NCI-H1930 (cell line): ENCODE measurements at places on chromosomes 3 and 15.

GRCh38 chr15:31516874-31517273 lies 190.2 kb downstream of the KLF13 start:
- DNase-seq = no peak

DNA sequence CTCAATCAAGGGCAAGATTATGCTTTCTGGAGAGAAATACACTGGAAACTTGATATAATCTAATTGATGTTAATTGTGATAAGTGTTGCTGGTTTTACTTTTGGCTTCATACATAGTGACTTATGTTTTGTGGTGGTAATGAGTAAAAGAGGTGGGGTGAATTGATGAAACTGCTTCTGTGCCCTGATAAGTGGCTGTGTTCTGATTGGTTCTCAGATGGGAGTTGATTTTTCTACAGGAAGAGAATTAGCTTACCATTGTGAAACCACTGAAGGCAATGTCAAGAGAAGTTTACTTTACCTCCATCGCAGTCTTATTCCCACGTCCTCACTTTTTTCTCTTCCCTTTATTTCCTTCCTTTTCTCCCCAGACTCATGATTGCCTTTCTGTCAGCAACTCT lies 23.8 kb downstream of the TMEM45A start:
- DNase-seq = no peak

- no peak for DNase-seq
These were observed 140.2 kb downstream of the GMNC start for GRCh38 chr3:190722181-190722905.

DNA sequence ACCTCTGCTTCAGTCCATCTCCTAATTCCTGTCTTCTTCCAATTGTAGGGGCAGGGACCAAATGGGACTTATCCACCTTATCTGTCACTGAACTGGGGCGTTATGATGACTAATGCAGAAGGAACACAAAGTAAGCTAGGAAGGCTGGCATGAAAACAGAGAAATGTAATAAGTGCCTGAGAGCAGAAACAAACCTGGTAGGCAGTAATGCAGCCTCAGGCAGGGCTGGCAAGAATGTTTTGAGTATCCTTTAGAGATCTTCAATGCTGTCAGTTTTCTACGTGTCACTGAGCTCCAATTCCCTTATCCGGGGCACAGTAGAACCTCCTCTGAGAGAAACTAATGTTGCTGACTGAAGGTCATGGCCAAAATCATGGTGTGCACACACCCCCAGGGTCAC lies 246.2 kb upstream of the TBL1XR1 start:
- DNase-seq = no peak

- no peak for DNase-seq
These were observed 853.4 kb downstream of the IGSF11 start for GRCh38 chr3:118181274-118181673.

DNA sequence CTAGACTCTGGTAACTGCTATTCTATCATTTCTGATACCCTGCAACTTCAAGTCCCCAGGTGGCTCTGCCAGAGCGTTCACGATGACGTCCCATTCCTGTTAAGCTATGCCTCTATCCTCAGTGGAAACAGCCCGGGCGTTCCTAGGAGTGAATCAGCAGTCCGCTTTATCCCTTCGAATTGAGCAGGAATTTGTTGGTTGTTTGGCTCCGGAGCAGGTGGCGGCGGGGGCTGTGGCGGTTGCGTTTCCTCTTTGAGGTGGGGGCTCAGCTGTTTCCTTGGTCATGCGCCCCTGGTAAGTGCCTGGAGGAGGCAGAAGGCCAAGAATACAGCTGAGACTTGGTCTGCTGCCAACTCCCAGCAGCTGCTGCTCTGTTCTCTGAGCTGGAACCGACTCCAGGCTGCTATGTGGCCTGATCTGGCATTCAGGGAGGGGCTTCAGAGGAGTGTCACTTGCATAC lies 25.2 kb downstream of the ARPP21 start:
- no peak for DNase-seq

DNA sequence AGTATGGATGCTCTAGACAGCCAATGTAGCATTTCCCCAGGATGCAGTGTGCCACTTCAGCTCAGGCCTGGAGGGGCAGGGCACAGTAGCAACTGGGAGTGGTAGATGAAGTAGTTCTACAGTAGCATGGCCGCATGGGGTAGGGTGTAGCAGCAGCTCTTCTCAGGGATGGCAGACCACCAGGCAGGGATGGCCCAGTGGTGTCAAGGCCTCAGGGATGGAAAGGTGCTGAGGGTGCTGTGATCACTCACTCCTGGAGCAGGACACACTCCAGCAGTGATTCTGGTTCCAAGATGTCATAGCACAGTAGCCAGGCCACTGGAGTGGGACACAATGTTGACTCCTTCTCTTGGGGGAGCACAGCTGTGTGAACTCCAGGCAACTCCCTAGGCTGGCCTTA lies 210.9 kb upstream of the LYSMD4 start:
- DNase-seq = no peak

GRCh38 chr3:170226426-170226960 lies 4.3 kb downstream of the PRKCI start:
- no peak for DNase-seq

DNA sequence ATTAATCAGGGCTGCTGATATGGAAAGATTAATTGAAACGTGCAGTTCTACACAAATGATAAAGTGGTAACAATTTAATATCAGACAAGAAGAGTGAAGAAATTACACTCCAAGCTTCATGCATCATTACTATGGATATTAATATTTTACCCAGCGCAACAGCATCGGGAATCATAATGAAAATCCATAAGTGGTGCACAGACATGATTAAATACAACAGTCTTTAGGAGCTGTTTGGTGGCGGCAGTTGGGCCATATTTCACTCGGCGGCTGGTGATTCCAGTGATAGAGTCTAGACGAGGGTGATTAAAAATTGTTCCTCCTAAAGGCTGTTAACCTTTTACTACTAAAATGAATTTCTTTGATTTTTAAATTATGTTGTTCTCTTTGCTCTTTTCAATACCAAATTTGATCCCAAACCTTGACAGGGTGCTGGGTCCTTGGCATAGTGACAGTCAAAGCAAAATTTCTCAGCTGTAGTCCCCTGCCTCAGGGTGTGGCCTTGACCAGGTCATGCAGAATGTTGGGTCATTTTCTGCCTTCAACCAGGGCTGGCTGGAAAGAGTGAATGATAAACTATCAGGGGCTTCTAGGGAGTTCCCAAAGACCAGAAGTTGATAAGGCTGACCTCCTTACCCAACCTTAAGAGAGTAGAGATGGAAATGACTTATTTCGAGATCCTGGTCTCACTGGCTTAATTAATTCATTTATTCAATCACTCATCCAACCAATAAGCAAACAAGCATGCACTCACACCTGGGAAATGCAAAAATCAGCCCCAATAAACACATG lies 392.0 kb downstream of the IL20RB start:
- DNase-seq = no peak

DNA sequence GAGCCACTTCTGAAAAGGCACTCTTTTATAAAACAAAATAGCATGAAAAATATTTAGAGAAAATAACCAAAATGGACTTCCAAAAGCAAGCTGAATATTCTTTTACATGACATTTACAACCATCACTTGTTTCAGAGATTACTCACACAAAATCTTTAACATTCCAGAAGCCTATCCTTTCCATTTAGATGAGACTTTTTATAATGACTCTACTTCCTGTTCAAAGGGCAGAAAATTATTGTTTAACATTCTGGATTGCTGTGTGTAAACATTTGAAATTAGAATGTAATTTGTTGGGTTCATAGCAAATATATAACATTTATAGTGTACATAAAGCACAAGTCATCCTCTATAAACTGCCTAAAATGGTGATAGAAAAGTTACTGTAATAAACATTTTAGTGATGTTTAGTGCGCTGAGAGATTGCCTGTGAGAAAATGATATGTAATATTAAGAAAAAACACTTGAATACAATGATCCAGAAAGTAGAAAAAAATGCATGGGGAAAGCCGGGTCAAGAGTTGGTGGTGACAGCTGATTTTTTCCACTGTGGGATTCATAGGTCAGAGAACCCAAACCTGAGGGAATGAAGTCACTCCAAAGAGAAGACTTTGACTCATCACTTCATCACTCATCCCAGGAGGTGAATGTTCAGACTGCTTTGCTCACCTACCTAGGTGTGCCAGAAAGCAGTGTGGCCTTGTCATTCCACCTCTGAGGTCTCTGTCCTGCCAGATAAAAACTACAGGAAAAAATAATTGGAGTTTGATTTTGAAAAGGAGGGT lies 305.8 kb downstream of the ARPP21 start:
- DNase-seq = no peak

DNA sequence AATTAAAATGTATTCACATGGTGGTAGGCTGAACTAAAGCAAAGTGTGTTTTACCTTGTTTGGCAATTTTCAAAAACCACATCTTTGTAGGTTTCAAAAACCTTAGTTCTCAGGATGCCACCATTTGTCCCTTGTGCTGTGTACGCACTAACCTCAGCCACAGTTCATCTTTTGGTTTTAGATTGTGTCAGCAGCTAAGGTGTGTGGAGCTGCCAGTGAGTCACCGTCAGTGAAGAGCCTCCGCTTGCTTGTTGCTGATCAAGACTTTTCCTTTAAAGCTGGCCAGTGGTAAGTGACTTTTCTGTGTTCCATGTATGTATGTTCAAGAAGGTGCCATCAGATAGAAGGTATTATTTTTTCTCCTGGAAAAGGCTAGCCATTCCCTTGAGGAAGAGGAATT lies 21.1 kb downstream of the OXNAD1 start:
- no peak for DNase-seq

- DNase-seq = no peak
These were observed 1.5 kb downstream of the MYL3 start for GRCh38 chr3:46861605-46862368.

GRCh38 chr3:170257145-170257544 lies 34.9 kb downstream of the PRKCI start:
- no peak for DNase-seq

- no peak for DNase-seq
These were observed 165.0 kb downstream of the FRMD5 start for GRCh38 chr15:44029940-44030568.

- no peak for DNase-seq
These were observed 7.1 kb downstream of the EFCAB12 start for GRCh38 chr3:129421236-129421883.

DNA sequence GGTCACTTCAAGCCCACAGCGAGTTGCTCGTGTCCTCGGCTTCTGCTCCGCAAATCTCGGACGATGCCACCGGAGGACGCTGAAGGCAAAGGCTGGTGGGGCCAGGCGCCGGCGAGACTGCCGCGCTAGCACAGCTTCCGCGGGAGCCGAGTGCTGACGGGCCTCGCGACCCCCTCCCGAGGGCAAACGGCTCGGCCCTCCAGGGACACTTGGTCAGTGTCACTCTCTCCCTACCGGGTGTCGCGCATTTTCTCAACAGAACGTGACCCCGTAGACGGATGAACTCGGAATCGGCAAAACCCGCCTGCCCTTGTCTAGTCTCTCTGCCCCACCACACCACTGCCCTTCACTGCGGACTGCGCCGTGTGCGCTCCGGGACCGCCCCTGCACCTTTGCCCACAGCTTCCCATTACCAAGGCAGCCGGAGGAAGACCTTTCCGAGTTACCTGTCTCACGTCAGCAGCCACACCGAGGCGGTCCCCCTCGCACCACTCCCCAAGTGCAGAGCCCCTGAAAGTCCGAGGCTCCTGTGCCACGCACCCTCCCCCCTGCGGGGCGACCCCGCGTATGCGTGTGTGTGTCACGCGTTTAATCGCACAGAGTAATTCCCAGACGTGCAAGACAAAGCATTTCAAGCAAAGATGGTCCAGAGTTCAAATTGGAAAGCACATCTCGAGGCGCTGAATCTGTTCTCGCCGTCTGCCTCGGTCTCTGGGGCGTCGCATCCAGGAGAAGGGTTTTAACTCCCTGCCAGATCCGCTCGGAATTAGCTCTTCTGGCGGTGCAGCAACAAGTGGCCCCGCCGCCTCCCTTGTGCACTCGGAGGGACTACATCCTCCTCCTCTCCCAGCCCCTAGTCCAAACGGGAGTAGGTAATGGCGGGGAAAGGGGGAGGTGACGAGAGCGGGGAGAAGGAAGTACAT lies 245.0 kb upstream of the TOPAZ1 start:
- DNase-seq = peak; percentile 31

DNA sequence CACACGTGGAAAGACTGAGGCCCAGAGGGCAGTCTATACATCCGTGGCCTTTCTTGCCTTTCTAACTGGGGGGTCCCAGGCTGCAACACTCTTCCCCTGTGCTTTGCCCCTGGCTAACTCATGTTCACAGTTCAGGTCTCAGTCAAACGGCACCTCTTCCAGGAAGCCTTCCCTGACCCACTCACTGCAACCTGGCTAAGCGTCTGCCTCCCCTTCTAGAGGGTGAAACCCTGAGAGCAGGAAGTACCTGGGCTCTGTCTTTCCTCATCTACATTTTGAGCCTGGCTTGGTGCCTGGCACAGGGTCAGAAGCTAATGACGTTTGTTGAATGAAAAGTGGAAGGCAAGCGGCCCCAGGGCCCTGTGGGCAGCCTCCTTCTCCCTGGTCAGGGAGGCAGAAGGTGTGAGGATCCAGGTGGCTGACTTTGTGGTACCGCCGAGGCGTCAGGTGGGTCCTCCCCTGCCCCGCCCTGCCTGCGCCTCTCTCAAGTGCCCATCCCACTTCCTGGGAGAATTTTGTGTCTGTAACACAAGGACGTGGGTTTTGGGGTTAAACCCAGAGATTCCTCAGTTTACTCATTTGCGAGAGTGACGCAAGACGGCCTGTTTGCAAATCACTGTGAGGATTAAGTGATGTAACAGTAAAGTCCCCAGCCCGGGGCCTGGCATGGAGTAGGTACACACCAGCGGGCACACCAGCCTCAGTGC lies 32.1 kb downstream of the DNASE1L3 start:
- no peak for DNase-seq

GRCh38 chr3:166570102-166570501 lies 732.9 kb upstream of the BCHE start:
- DNase-seq = no peak

DNA sequence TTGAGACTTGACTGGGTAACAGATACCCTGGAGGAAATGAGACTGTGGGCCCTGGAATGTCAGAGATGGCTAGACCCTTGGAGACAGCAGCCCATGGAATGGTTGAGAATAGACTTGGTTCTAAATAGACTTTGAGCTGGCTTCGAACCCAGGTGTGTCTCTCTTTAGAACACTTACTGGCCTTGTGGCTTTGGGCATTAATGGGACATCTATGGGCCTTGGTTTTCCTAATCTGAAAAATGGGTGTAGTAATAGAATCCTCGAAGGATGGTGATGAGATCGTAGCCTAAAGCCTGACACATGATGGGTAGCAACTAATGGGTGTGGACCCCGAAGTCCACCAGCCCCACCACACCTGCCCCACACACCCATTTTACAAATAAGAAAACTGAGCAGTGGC lies 119.2 kb downstream of the TMEM266 start:
- no peak for DNase-seq

DNA sequence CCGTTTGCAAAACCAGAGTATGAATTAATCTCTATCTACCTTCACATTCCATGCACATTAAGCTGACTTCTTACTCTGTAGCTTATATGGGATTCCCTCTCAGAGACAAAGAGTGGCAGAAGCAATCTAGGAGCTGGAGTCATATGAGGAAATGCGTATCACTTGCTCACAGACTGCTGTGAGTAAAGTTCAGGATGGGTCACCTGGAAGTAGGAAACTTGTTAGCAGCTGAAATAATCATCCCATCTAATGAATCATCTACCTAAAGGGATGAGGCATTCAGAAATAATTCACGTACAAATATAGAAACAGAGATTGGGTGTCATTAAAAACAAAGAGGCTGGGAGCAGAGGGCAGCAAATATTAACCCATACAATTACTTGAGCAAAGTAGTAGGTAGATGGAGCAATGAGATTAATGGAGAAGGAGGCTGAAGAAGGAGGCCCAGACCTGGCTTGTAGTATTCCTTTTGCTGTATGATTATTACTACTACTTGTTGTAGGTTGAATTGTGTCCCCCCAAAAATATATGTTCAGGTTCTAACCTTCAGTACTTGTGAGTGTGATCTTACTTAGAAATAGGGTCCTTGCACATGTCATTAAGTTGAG lies 866.3 kb downstream of the ROBO2 start:
- DNase-seq = no peak
